Stimulated activated CD4-positive, alpha-beta T cell treated with anti-CD3 and anti-CD28 coated beads, Interleukin-12 subunit alpha, Interleukin-12 subunit beta, amount 100 ng/mL, for 48 hours (primary cell): ENCODE measurements at places on chromosomes 13 and 19.

DNA sequence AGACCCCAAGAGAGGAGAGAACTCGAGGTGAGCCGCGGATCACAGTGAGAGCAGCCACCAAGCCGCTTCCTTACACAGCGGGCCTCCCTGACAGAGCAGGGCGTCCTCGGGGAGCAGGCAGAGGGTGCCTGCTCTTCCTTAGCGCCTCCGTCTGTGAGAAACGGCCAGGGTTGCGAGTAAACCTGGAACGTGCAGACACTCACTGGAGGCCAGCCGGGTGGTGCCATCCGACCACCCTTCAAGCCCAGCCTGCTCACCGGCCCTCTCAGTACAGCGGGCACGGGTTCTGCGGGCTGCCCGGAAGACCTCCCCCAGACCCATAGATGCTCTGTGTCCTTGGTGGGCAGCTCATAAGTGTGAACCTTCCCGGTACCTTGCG is 9.6 kb downstream of the DOT1L start:
- no peak for DNase-seq

DNA sequence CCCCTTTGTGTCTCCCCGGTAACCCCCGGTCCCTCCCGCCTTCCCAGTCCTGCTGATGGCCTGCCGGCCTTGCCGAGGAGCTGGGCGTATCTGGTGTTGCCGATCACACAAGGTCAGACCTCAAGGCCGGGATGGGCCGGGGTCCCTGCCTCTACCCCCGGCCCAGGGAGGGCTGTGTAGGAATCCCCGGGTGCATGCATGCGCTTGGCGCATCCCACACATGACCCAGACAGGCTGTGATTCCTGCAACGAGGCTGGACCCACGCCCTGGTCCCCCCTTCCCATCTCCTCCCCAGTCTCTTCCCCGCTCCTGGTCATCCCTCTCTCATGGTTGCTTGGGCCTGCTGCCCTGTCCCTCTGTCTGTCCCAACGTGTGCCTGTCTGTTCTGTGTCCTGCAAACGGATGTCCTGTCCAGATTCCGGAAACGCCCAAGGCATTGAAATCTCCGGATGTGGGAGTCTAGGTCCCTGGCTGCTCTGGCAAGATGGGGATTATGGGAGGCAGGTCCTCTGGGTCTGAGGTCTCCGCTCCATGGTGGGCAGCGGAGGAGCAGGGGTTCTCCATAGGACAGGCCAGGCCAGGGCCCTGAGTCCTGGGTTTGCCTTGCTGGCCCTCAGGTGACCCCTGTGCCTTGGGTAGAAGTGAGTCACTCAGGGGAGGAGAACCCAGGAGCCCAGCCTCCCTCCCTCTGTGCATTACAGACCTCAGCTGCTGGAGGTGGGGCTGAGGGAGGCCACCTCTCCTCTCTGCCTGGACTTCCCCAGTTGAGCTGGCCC is 1.6 kb downstream of the PKN1 start:
- DNase-seq: no peak

GRCh38 chr19:39307046-39307821 is 11.0 kb downstream of the IFNL1 start:
- no peak for DNase-seq

- DNase-seq: no peak
Measured at GRCh38 chr19:34985249-34986022, 14.7 kb upstream of the GRAMD1A start.
